A549 treated with CORT108297 at 1 μM for 4 hours (cell line): ENCODE measurements at places on chromosomes 5 and 9. TPM values are rescaled to one million over a fixed set of nuclear protein-coding genes. Genes with fewer than 3 reads are reported as not detected.

The RNF183 gene
- total RNA-seq = 0.15 TPM in 1 of 5 replicates, not detected in the others

The IL33 gene
- total RNA-seq = 0.46 to 0.93 TPM (median 0.58 TPM) in 5 replicates

The INSL4 gene
- 14.2 to 17.2 TPM (median 16.6 TPM) in 5 replicates for total RNA-seq

The GPX8 gene
- total RNA-seq = 36.3 to 49.8 TPM (median 38.0 TPM) in 5 replicates

The SH2D3C gene
- 0.06 to 0.36 TPM (median 0.06 TPM) in 5 replicates for total RNA-seq

The PCDHGB5 gene
- 2.1 to 2.6 TPM (median 2.4 TPM) in 5 replicates for total RNA-seq

The CENPP gene
- 6.1 to 9.5 TPM (median 7.0 TPM) in 5 replicates for total RNA-seq

The NUP155 gene
- 15.5 to 19.6 TPM (median 17.7 TPM) in 5 replicates for total RNA-seq
